Cerebellar nuclear complex (tissue), 1 donor: ENCODE measurements at places on chromosomes 5 and 9.

DNA sequence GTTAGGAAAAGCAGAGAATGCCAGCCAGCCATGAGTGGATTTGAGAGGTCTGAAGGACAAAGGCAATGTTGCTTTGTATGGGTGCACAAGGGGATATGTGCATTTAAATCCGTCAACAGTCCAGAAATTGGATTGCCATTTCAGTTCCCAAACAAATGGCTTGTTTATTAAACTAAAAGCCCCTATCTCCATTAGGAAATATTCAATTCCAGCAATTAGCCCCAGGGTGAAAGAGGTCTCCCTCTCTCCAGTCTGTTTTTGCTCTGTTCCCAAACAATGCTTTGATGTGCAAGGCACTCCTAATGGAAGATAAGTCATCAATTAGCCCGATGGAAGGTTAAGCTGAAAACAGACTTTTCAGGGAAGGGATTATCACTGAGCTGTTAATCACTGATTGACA is 101.3 kb downstream of the C9orf152 start:
- no peak for DNase-seq

- no peak for DNase-seq
Measured at GRCh38 chr9:133151601-133152525, 11.9 kb downstream of the GBGT1 start.

GRCh38 chr5:124871303-124871702 is 124.9 kb upstream of the ZNF608 start:
- DNase-seq, result no peak

GRCh38 chr5:148147415-148147814 is 20.9 kb upstream of the SPINK14 start:
- DNase-seq, result no peak

DNA sequence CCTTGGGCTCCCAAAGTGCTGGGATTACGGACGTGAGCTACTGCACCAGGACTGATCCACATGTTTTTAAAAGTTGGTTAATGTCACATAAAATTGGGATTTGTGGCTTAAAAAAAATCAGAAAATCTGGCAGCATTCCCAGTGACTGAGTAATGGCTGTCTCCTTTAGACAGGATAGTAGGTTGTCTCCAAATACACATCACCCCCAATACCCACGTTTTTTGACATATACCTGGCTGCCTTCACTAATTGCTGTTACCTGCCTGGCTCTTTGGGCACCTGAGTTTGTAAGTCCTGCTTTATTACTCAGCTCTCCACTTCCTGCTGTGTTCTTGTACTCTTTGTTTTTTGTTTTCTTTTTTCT is 84.8 kb downstream of the KDM4C start:
- DNase-seq, result no peak

GRCh38 chr9:5832538-5833529 is at the start of gene ERMP1:
Gene ERMP1 (minus strand): TSS chr9:5833117. CDS start chr9:5833027, 90 bp downstream.
- peak; percentile 62 for DNase-seq

- DNase-seq, result no peak
Measured at GRCh38 chr9:111700776-111701175, 39.4 kb downstream of the GNG10 start.

DNA sequence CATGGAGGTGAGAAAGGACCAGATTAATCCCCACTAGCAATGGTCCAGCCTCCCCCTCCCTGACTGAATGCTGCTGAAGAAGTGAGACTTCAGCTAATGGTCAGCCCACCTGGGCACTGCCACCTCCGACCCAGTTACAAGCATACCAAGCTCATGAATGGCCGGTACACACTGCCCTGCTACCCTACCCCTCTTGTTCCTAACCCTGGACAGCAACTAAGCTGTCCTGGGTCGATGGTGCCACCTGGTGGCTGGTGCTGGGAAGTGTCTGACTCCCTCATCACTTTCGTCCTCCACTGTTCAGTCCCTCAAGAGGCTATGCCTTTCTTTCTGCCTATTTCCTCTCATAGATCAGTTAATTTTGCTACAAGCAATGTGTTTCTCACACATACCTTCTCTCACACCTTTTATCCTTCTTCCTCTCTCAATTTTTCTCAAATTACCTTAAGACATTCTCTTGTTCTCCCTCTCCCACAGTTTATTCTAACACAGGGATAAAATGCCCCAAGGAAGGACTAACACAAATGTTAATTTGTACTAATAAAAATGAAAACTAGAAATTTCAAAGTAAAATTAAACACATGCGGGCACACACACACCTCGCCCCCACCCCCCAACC is 42.4 kb downstream of the PAX5 start:
- no peak for DNase-seq

- DNase-seq, result no peak
Measured at GRCh38 chr9:97430316-97431043, 18.6 kb downstream of the TDRD7 start.

- DNase-seq, result no peak
Measured at GRCh38 chr9:28628031-28628430, 1054.8 kb upstream of the C9orf72 start.

DNA sequence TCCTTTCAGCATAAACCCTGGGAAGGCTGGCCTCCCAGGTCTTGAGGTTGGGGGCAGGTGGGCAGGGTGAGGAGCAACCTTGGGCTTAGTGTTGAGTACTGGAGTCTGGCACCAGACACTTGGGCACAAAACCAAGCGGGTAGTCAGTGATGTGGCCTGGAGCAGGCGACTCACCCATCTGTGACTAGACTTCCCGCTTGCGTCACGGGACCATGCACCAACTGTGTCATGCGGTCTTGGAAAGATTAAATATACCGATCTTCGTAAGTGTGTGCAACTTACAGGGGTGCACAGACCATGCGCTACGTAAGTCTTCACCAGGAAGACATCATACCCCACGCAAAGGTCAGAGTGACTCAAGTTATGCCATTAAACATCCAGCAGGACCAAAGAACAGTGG is 304.4 kb upstream of the IRX4 start:
- DNase-seq, result no peak

DNA sequence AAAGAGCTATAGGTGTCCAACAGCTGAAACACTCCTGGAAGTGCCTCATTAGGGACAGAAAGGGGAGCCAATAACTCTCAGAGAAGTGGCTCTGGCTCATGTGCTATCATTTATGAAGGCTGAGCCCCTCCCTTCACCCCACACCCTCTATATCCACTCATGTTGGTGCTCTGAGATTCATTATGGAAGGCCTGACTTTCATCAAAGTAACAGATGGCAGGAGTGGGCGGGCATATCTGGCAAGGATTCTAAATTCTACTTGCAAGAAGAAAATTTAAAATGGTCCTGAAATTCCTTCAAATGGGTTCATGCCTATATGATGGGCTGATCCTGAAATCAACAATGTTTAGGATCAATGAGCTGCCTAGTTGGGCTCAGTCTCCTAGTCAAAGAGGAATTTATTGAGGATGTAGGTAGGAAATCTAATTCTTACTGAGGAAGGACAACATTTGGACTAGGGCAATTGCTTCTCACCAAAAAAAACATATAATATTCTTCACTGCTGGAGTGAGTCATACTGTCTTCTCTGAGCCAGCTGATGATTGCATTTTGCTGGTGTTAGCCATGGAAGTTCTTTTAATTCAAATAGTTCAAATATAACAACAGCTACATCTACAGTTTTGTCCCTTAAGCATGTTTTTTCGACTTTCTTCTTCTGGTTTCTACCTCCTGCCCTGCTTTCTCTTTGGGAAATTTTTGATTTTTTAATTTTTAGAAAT is 23.5 kb downstream of the NMRK1 start:
- DNase-seq, result no peak

- no peak for DNase-seq
Measured at GRCh38 chr9:81976351-81976750, 12.2 kb upstream of the SPATA31D1 start.

DNA sequence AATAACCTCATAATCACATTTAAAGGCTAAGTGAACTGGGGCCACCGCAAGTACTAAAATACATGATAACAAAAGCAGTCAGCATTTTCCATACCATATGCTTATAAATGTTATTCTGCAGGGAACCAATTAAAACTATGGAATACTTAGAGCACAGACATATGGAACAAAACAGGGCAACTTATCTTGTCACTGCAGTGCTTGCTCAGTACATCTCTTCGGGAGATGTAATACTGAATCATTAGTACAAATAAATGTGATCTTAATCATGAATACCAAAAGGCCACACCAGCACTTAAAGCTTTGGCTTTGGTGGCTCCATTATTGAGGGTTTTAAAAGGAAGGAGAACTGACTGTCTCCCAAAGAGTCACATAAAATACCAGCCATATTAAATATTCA is 32.1 kb downstream of the PRUNE2 start:
- no peak for DNase-seq

DNA sequence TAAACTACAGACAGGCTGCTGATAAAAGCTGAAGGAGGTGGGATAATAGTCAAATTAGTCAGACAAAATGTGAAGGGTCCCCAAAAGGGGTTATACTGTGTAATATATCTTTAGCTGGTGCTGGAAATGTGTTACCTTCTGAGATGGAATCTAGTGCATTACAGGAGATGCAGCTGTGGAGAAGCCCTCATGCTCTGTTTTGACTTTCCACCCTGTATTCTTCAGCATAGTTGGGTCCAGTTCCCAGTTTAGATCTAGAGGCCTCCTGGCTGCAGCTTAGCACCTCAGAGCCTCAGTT is 122.6 kb downstream of the PAPPA start:
- no peak for DNase-seq

DNA sequence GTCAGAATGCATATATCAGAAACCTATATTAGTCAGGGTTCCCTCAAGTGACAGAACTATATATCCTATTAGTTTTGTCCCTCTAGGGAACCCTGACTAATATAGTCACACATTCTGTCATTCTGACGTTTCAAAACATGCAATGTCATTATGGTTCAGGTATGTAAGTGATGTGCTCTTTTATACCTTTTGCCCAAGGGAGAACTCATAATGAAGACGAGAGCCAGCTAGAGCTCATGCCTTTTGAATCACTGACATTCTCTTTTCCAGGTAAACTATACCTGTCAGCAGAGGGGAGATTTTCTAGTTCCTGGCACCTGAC is 576.7 kb downstream of the LRRC70 start:
- DNase-seq, result no peak

DNA sequence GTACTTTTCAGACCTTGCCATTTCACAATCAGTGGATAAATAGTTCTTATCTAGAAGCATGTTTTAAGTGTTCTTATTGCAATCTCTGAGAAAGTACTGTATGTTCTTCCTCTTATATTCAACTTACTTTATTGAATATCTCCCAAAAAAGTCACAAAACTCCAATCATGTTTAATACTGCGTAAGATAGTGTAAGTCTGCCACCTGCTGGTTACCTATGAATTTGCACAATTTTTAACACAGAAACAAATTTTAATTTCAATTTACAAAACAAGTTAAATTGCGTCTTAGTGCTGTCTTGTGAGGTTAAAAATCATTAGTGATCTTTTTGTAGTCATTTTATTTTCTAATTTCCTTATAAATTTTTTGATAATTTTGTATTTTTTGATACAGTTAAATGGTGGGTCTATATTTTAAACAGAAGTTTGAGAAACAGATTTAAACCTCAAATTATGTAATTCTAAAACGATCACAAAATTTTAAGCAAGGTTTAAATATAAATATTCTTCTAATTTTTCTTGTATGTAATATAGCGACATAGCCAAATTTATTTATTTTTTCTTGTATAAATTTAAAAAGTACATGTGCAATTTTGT is 115.8 kb downstream of the EMB start:
- no peak for DNase-seq

- DNase-seq, result no peak
Measured at GRCh38 chr9:127801955-127802575, 617 bp upstream of the FPGS start.

- DNase-seq, result no peak
Measured at GRCh38 chr5:144196612-144197011, 25.9 kb downstream of the KCTD16 start.

DNA sequence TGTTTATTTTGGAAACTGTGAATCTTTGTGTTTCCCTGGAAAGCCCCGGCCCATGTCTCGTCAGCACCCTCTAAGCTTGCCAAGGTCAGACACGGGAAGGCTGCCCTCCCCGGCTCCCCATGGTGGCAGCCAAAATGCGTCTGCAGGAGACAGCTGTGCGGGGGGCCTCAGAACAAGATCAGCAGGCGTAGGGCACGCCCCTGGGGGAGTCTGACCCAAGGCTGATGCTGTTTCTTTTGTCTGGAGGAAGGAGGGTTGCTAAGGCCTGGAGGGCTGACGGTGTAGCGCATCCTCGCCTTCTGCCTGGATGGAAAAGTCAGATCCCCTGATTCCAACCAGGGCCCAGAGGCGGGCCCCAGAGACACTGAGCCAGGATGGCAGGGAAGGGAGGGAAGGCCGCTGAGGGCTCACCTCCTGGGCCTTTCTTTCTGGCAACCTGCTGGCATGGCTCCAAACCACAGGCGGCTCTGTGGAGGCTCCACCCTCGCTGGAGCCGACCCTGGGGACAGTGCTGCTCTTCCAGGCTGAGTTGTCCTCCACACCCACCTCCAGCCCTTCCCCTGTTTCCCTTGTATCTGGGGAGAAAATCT is 57.2 kb downstream of the OLFM1 start:
- no peak for DNase-seq

- no peak for DNase-seq
Measured at GRCh38 chr5:151253605-151253950, 593 bp downstream of the GM2A start.

GRCh38 chr5:38615981-38616451 is 59.6 kb upstream of the LIFR start:
- no peak for DNase-seq

DNA sequence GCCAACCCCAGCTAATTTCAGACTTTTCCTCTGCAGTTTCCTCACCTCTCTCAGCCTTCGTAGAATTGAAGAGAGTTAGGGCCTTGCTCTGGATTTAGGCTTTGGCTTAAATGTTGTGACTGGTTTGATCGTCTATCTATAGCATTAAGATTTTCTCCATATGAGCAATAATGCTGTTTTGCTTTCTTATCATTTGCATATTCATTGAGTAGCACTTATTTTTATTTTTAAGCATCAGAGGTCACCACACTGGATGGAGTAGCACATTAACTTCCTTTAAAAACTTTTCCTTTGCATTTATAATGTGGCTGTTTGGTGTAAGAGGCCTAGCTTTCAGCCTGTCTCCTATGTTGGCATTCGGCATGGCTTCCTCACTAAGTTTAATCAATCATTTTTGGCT is 12.6 kb upstream of the PCBD2 start:
- no peak for DNase-seq

GRCh38 chr9:128323212-128323730 is 632 bp downstream of the COQ4 start:
- DNase-seq, result no peak

- DNase-seq, result no peak
Measured at GRCh38 chr9:16132513-16132912, 579.7 kb downstream of the CCDC171 start.

GRCh38 chr9:72333197-72333596 is 31.8 kb downstream of the ZFAND5 start:
- DNase-seq, result no peak

GRCh38 chr5:68333649-68334552 is 118.3 kb downstream of the PIK3R1 start:
- no peak for DNase-seq

- no peak for DNase-seq
Measured at GRCh38 chr5:113281194-113281593, 153.6 kb downstream of the TSSK1B start.

GRCh38 chr5:80149161-80149609 is 106.7 kb downstream of the SERINC5 start:
- no peak for DNase-seq
